Keratinocyte (primary cell): ENCODE measurements at places on chromosomes 1 and 21. TPM values are rescaled to one million over a fixed set of nuclear protein-coding genes. Genes with fewer than 3 reads are reported as not detected.

FALEC gene
- 0.12 to 0.13 TPM in 2 of 3 replicates, not detected in the other for polyA plus RNA-seq

HPDL gene
- polyA plus RNA-seq = 0.14 to 0.42 TPM (median 0.18 TPM) in 3 replicates

USH2A gene
- polyA plus RNA-seq = under 0.01 TPM in 1 of 3 replicates, not detected in the others

LMOD1 gene
- 0.01 TPM in 1 of 3 replicates, not detected in the others for polyA plus RNA-seq

SPRR2E gene
- 6.7 to 16.2 TPM (median 10.5 TPM) in 3 replicates for polyA plus RNA-seq

ALX3 gene
- not detected in 3 replicates for polyA plus RNA-seq

URB1 gene
- polyA plus RNA-seq = 7.3 to 11.3 TPM (median 9.0 TPM) in 3 replicates

PDC gene
- not detected in 3 replicates for polyA plus RNA-seq

GRCh38 chr1:36224537-36225282 lies 467 bp downstream of the THRAP3 start:
- peak overlapping the region; percentile 97 for H3K27ac ChIP-seq
- H3K4me1 ChIP-seq = peaks cover 15% of the 10 kb centered on the region
- H3K36me3 ChIP-seq = peaks cover 12% of the 10 kb centered on the region
- no peaks in the 10 kb centered on the region for H3K27me3 ChIP-seq

GRCh38 chr1:19360016-19360415 lies 47.9 kb downstream of the SLC66A1 start:
- no peak overlapping the region for H3K4me3 ChIP-seq
- H3K4me1 ChIP-seq = peaks cover 39% of the 10 kb centered on the region
- no peak for DNase-seq
- H3K27me3 ChIP-seq = no peaks in the 10 kb centered on the region
- peaks cover 9% of the 10 kb centered on the region for H3K36me3 ChIP-seq
- peak overlapping the region; percentile 59 for H3K27ac ChIP-seq

GRCh38 chr1:2380816-2381591 lies 10.3 kb downstream of the MORN1 start:
- no peaks in the 10 kb centered on the region for H3K36me3 ChIP-seq
- no peak overlapping the region for H3K4me3 ChIP-seq
- H3K27me3 ChIP-seq = peaks cover 21% of the 10 kb centered on the region
- no peak for DNase-seq
- no peaks in the 10 kb centered on the region for H3K4me1 ChIP-seq
- H3K27ac ChIP-seq = no peak overlapping the region

- no peak for DNase-seq
- no peak overlapping the region for H3K4me3 ChIP-seq
- H3K4me1 ChIP-seq = no peaks in the 10 kb centered on the region
- no peaks in the 10 kb centered on the region for H3K36me3 ChIP-seq
These were observed 18.4 kb downstream of the FMN2 start for GRCh38 chr1:240109920-240110636.

DNA sequence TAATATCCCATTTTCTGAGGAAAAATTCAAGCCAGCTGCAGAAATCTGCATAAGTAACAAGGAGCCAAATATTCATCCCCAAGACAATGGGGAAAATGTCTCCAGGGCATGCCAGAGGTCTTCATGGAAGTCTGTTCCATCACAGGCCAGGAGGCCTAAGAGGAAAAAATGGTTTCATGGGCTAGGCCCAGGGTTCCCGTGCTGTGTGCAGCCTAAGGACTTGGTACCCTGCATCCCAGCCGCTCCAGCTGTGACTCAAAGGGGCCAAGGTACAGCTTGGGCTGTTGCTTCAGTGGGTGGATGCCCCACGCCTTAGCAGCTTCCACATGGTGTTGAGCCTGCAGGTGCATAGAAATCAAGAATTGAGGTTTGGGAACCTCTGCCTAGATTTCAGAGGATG lies 173.5 kb downstream of the LMX1A start:
- H3K4me1 ChIP-seq = no peaks in the 10 kb centered on the region
- H3K4me3 ChIP-seq = no peak overlapping the region
- no peak for DNase-seq
- no peak overlapping the region for H3K27ac ChIP-seq
- peaks cover 3% of the 10 kb centered on the region for H3K27me3 ChIP-seq

- H3K27ac ChIP-seq = no peak overlapping the region
- DNase-seq = no peak
- no peaks in the 10 kb centered on the region for H3K27me3 ChIP-seq
- no peaks in the 10 kb centered on the region for H3K36me3 ChIP-seq
- no peak overlapping the region for H3K4me3 ChIP-seq
- peaks cover 5% of the 10 kb centered on the region for H3K4me1 ChIP-seq
These were observed 6.5 kb upstream of the S100A7 start for GRCh38 chr1:153466908-153467307.

DNA sequence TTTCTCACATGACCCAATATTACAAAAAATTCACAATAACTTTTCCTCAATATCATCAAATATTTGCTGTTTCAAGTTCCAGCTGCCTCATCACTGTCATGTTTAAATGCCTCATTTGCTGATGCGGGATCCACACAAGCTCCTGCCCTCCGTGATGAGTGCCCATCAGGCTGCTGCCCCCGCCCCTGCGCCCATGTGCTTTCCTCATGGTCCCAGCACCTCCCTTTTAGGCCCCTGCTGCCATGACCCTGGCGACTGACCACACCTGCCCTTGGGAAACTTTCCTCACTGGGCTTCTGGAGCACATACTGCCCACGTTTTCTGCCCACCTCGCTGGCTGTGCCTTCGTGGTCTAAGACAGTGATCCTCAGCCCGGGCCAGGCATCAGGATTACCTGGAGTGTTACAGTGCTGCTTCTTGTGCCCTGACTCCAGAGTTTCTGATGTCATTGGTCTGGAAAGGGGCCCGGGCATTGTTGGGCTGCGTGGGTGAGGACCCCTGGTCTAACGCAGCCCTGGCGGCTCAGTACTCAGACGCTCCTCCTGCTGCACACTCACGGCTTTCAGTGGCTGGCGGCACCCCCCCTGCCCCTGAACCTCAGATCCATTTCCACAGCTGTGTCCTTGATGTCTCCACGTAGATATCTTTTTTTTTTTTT lies 20.5 kb downstream of the PLEKHM2 start:
- H3K4me1 ChIP-seq = peaks cover 13% of the 10 kb centered on the region
- H3K27me3 ChIP-seq = no peaks in the 10 kb centered on the region
- H3K27ac ChIP-seq = no peak overlapping the region
- H3K36me3 ChIP-seq = peaks cover 12% of the 10 kb centered on the region

DNA sequence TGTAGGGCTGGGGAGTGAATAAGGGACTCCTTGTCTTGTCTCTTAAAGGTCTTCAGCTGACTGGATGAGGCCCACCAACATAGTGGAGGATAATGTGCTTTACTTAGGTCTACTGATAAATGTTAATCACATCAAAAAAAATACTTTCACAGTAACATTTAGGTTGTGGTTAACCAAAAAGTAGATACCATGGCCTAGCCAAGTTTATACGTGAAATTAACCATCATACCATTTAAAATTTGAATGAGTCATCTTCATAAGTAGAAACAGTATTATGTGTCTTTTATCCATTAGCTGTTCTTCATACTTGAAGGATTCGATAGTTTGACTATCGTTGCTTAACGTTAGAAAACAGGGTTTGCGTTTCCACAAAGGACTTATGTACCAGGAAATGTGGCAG lies 80.9 kb downstream of the MTR start:
- no peaks in the 10 kb centered on the region for H3K27me3 ChIP-seq
- no peak for DNase-seq

DNA sequence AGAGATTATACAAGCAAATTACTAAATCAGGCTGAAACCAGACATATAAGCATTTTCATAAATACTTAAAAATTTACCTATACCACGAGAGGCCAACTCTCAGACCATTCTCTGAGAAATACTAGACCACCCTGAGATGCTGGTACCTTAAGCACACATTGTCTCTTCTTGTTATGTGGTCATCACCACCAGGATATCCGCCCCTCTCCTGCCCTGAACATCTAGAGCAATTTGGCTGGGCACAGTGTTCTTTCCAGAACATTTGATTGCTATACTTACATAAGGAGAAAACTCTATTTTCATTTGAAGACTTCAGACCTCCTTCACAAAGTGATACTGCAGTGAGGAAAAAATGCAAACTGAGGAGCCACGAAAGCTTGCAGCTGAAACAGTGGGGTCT lies 36.2 kb upstream of the DUSP10 start:
- DNase-seq = no peak
- H3K4me3 ChIP-seq = no peak overlapping the region
- no peaks in the 10 kb centered on the region for H3K27me3 ChIP-seq
- H3K36me3 ChIP-seq = no peaks in the 10 kb centered on the region

DNA sequence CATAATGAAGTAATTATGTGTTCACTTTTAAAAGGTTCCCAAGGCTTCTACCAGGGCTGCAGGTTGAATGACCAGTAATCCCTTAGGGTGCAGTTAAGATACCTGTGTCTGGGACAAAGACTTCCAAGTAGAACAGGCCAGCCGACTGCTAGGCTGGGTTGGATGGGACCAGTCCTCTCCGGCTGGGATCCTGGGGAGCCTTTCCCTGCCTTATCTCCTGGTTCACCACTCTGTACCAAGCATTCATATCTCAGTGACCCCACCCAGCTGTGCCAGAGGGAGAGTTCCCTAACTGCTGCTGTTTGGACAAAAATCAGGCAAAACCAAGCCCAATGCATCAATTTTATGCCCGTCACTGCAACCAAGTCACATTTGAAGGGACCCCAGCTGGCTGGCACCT lies 116.2 kb upstream of the ATP1A1 start:
- no peak for DNase-seq
- H3K36me3 ChIP-seq = no peaks in the 10 kb centered on the region
- H3K27me3 ChIP-seq = no peaks in the 10 kb centered on the region
- no peak overlapping the region for H3K27ac ChIP-seq

GRCh38 chr1:198272492-198272891 lies 115.7 kb downstream of the NEK7 start:
- H3K27me3 ChIP-seq = no peaks in the 10 kb centered on the region
- H3K4me3 ChIP-seq = no peak overlapping the region
- H3K4me1 ChIP-seq = peaks cover 34% of the 10 kb centered on the region
- DNase-seq = no peak
- H3K27ac ChIP-seq = no peak overlapping the region

- H3K4me3 ChIP-seq = no peak overlapping the region
- no peak overlapping the region for H3K27ac ChIP-seq
- no peaks in the 10 kb centered on the region for H3K27me3 ChIP-seq
- no peaks in the 10 kb centered on the region for H3K4me1 ChIP-seq
- no peak for DNase-seq
These were observed 79.7 kb downstream of the CACHD1 start for GRCh38 chr1:64549464-64550239.

- H3K4me3 ChIP-seq = no peak overlapping the region
- no peak for DNase-seq
- peaks cover 20% of the 10 kb centered on the region for H3K4me1 ChIP-seq
- no peaks in the 10 kb centered on the region for H3K36me3 ChIP-seq
- no peaks in the 10 kb centered on the region for H3K27me3 ChIP-seq
- H3K27ac ChIP-seq = no peak overlapping the region
These were observed 27.8 kb upstream of the TINAGL1 start for GRCh38 chr1:31548534-31548906.

DNA sequence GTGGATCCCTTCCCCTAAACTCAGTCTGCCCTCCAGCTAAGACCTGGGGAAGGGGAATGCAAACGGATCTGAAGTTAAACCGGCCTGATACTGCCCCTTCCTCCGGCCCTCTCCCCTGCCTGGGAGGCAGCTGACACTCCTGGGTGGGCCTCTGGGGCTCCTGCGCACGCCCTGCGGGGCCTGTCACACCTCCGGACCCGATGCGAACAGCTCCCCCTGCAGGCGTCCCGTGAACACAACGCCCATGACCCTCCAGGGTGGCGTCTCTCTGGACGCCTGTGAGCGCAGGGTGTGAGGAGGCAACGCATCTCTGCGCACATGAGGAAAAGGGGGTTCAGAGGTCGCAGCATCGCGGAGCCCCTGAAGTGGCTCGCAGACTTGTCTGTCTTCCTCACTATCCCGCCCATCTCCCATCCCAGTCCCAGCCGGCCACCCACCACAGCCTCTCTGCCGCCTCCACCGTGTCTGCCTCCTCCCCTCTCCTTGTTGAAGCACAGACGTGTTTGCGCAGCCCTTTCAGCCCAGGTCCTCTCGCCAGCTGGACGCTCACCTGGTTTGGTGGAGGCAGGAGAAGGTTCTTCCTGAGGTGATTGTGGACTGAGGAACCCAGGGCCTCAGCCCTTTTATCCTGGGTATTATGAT lies 421 bp upstream of the LCE3A start:
- no peaks in the 10 kb centered on the region for H3K4me1 ChIP-seq
- H3K36me3 ChIP-seq = no peaks in the 10 kb centered on the region
- no peak overlapping the region for H3K4me3 ChIP-seq
- DNase-seq = no peak

- no peak overlapping the region for H3K27ac ChIP-seq
- H3K27me3 ChIP-seq = no peaks in the 10 kb centered on the region
- DNase-seq = no peak
- no peak overlapping the region for H3K4me3 ChIP-seq
These were observed 3.1 kb upstream of the PRKCZ start for GRCh38 chr1:2046953-2047748.

GRCh38 chr1:228837817-228838716 lies 102.8 kb downstream of the RHOU start:
- H3K27me3 ChIP-seq = peaks cover 21% of the 10 kb centered on the region
- no peak overlapping the region for H3K4me3 ChIP-seq
- no peak overlapping the region for H3K27ac ChIP-seq
- peaks cover 11% of the 10 kb centered on the region for H3K4me1 ChIP-seq
- no peak for DNase-seq

DNA sequence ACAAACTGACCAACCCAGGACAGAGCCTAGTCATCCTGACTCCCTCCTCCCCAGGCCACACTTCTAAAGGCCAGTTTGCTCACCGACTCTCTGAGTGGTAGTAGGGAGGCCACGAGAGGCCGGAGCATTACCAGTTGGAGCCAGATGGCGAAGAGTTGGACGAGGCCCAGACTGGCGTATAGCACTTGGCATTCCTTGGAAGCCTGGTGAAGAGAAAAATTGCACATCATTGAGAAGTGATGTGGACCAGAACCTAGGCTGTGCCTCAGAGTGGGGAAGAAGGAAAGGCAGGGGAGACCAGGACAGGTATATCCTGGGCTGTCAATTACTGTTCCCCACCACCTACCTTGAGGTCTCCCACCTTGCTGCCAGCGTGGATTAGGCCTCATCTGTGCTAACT lies 12.2 kb downstream of the PABPC4 start:
- no peaks in the 10 kb centered on the region for H3K4me1 ChIP-seq
- peaks cover 77% of the 10 kb centered on the region for H3K36me3 ChIP-seq
- no peak overlapping the region for H3K27ac ChIP-seq

- DNase-seq = no peak
- H3K4me3 ChIP-seq = no peak overlapping the region
- no peaks in the 10 kb centered on the region for H3K4me1 ChIP-seq
- no peak overlapping the region for H3K27ac ChIP-seq
- no peaks in the 10 kb centered on the region for H3K36me3 ChIP-seq
These were observed 7.0 kb downstream of the EPB41 start for GRCh38 chr1:28921286-28921869.

GRCh38 chr1:117061986-117062415 lies 1.9 kb downstream of the TTF2 start:
- peaks cover 3% of the 10 kb centered on the region for H3K36me3 ChIP-seq
- H3K27ac ChIP-seq = peak overlapping the region; percentile 97
- H3K4me1 ChIP-seq = peaks cover 26% of the 10 kb centered on the region
- H3K27me3 ChIP-seq = no peaks in the 10 kb centered on the region
- DNase-seq = no peak

- DNase-seq = no peak
- no peaks in the 10 kb centered on the region for H3K27me3 ChIP-seq
- H3K27ac ChIP-seq = no peak overlapping the region
- no peak overlapping the region for H3K4me3 ChIP-seq
- peaks cover 6% of the 10 kb centered on the region for H3K4me1 ChIP-seq
- H3K36me3 ChIP-seq = no peaks in the 10 kb centered on the region
These were observed 44.8 kb upstream of the KIAA0040 start for GRCh38 chr1:175237389-175237788.
